ENCODE measurements at places on chromosomes 7 and 10.

DNA sequence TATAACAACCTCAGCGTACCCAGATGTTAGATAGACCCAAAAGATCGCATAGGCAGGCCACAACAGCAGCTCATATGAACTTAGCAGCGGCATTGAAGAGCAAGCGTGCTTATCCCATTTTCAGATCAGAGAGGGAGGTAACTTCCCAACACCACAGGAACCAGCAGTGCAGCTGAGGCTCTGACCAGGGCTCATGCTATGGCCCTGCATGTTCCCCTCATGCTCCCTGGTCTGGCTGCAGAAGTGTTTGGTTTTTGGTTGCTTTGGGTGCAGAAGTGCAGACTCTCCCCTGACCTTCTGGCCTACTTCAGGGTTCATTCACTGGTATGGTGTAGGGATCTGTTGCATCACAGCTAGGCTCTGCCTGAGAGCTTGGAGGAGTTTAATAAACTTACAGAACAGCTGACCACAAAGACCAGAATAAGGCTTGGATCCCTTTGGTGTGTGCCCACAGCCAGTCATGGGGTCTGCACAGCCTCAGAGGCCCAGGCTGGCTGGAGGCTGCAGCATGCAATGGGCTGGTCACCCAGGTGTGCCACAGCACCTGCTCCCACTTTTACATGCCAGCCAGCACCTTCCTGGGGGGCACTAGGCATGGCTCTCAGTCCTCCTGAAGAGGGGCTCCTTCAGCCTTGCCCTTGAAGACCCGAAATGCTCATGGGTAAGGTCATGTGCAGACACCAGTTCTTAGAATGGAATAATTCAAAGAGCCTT is 9.1 kb upstream of the CXCL12 start:
- DNase-seq: no peak

DNA sequence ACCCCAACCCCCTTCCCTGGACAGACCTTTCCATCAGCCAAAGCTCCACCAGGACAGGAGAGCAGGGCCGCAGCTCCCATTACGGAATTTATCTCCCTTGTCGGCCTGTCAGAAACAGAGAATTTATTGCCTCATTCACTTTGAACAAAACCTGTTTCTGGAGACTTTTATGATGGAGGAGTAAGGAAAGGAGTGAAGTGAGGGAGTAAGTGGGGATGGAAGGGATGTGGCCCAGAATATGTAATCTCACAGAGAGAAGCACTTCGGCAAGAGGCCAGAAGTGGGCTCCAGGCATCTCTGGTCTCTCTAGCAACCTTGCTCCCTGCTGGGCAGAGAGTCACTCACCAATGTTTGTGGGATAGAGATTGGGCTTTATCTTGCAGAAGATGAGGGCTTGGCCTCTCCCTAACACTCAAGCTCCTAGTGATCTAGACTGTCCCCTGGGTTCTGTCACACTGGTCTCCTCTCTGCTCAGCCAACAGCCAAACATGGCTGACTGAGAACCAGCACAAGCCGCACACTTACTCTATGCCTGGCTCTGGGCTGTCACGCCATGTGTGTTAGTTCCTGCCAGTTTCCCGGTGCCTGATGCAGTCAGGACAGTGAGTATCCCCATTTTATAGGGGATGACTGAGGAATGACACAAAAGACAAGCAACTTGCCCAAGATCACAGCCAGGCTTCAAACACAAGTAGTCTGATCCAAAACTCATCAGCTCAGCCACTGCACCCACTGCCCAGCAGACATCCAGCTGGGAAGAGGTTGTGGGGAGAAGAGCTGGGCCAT is 149.4 kb upstream of the ZMIZ1 start:
- DNase-seq: no peak

- DNase-seq: no peak
Measured at GRCh38 chr7:98276241-98276761, 5.2 kb upstream of the BRI3 start.

- no peak for DNase-seq
Measured at GRCh38 chr10:754914-755313, 65.4 kb upstream of the DIP2C start.

GRCh38 chr7:129778770-129779601 is 167.5 kb downstream of the NRF1 start:
- no peak for DNase-seq

GRCh38 chr7:116672596-116673456 is 830 bp downstream of the MET start:
- DNase-seq: no peak

GRCh38 chr7:47351233-47352154 is 230.4 kb downstream of the TNS3 start:
- no peak for DNase-seq

- DNase-seq: no peak
Measured at GRCh38 chr10:30170814-30171213, 111.4 kb upstream of the JCAD start.

Data from amygdala (tissue), 56 donors.